DMS153 (cell line): ENCODE measurements at places on chromosomes 1 and 21.

DNA sequence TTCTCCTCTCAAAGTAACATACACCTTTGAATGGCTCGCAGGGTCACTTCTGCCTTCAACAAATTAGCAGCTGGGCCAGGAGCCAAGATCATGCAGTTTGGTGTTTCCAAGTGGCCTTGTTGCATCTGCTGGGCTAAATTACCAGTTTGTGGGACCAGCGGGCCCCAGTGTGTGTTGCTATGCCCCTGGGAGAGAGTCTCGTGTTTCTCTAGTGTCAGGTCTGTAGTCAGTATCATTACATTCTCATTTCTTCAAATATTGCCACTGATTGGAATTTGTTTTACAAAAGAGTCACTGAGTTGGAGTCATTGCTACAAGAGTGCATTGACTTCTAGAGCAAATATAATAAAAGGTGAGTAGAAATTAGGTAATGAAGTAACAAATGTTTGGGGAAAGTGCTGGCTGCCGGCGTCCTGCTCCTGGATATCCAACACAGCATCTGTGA is 35.5 kb downstream of the RHOU start:
- peak; percentile 7 for DNase-seq

DNA sequence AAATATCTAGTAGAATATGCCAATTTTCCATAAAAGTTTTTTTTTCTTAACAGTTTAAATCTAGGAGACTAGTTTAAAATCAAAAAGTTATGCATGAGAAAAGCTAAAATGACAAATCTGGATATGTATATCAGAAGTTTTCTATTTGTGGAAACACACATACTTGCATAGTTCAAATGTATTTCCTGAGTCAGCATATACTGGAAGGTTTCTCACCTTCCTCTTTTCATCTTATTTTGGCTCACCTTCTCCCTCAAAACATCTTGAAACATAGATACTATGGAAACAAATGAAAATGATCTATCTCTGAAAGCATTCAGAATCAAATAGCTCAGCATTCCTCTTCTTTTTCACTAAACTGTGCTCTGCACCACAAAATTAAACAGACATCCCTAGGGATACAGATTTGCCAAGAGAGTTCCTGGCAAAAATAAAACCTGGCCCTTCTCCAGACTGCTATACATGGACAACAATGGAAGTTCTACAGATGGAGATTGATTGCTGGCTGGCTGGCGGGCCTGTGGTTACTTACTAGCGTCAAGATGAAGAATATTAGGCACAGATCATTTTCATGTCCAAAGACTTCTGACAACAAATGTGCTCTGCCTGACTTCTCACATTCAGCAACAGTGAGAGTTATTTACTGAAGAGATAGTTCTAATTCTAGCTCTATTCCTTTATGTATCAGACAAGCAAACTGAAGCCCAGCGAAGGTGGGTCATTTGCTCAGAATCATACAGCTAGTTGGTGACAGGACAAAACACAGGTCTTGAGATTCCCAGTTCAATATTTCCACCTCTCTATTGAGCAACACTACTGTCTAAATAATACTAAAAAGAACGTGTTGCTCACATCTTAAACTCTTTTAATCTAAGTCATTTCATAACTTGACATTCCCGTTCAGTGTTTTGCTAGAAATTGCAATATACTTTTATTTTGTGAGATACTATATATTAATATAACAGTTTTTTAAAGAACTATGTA is 26.6 kb downstream of the DIPK1A start:
- DNase-seq: peak; percentile 83

DNA sequence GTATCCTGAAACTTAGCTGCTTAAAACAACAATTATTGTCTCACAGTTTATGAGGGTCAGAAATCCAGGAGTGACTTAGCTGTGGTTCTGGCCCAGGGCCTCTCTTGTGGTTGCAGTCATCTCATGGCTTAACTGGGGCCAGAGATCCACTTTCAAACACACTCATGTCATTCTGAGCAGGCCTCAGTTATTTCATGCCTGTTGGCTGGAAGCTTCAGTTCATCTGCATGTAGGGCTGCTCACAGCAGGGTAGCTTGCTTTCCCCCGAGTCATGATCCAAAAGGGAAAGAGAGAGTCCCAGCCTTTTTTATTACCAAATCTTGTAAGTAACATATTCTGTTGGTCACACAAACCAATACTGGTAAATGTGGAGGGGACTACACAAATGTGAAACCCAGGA is 96.6 kb upstream of the B3GALT2 start:
- no peak for DNase-seq

GRCh38 chr21:22561946-22562345 is 1563.7 kb downstream of the NCAM2 start:
- no peak for DNase-seq

DNA sequence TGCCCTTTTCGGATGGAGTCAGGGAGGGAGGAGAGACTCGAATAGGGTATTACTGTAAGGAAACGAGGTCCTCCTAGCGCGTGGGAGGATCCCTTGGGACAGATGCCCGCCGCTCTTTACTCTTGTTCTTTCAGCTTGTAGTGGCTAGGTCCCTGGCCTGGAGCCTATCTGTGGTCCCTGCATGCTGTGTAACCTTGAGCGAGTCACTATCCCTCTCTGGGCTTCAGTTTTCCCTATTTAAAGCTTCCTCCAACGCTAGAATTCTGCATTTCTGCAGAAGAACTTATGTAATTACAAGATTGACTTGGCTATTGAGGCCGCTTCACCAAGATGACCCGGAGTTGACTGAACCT is 744 bp downstream of the MIER1 start:
- DNase-seq: no peak

GRCh38 chr1:237387144-237387505 is 345.1 kb downstream of the RYR2 start:
- no peak for DNase-seq

GRCh38 chr1:110433803-110434202 is 17.1 kb upstream of the PROK1 start:
- DNase-seq: no peak

- no peak for DNase-seq
These were observed 657.6 kb downstream of the LMO4 start for GRCh38 chr1:87986130-87986866.

GRCh38 chr1:213330281-213330680 is 279.2 kb downstream of the RPS6KC1 start:
- DNase-seq: no peak
